Calu3 (cell line): ENCODE measurements at places on chromosomes 7 and 10.

DNA sequence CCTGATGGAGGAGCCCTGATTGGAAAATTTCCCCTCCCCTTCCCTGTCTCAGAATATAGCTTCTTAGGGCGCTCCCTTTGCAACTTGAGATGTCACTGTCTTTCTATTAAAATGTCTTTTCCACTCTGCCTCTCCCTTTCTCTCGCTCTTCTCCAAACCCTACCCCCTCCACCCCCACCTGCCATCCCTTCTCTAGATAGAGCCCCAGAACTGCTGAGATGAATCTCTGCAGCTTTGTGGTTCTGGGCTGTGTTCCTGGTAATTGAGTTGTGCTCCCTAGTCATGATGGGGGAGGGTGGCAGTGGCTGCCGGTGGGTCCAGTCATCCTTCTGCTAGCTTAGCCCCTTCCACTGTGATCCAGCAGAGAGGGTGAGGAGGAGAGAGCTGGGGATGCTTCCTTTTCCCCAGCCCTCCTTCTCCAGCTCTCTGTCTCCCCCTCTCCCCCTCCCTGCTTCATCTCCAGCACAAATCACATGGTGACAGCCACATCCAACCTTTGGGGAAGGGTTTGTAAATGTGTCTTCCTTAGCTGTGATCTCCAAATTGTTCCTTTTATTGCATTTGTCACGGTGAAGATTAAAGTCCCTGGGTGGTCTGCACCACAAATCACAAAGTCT, 50.8 kb upstream of the BTRC start:
- DNase-seq = no peak

DNA sequence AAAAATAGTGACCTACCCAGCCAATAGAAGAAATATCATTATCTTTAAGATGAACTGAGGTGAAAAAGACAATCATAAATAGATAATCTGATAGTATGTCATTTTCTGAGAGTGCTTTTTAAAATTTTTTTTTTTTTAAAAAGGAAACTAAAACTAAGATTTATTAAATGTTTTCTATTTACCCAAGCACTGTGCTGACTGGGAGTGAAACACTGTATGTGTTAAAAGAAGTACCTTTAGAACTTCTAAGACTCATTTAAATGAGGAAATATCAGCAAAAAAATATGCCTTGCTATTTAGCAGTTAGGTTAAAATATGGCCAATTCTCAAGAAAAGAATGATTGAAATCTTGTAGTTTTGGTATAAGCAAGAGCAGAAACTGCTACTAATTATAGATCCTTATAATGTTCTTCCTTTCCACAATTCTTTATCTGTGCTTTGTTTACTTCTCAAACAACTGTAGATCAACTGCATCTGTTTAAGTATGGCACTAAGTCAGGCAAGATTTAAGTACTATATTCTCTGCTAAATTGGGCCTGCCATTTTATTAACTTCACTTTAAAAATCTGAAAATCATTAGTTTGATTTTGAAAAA, 39.5 kb upstream of the WNT2 start:
- no peak for DNase-seq

GRCh38 chr10:77228559-77228958, 409.0 kb downstream of the KCNMA1 start:
- no peak for DNase-seq

DNA sequence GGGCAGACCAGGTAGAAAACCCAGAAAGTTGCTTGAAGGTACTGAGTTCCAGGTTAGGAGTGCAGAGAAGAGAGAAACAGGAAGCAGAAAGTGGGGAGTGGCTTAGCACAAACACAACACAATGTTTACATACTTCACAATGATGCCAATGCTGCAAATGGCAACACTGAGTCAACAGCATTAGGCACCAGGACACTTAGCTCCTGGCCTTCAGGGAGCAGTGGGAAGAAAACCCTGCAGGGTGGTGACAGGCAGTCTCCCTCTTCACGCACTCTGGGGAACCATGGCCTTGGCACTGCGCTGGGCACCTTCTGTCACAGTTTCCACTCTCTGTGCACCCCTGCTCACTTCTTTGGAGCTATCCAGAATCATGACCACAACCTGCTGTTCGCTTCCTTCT, 7.3 kb downstream of the ICA1 start:
- DNase-seq = no peak

GRCh38 chr10:54057357-54057756, 743.7 kb downstream of the PCDH15 start:
- DNase-seq = no peak

- peak; percentile 88 for DNase-seq
Measured at GRCh38 chr7:27640884-27641574, 21.7 kb downstream of the HIBADH start.

DNA sequence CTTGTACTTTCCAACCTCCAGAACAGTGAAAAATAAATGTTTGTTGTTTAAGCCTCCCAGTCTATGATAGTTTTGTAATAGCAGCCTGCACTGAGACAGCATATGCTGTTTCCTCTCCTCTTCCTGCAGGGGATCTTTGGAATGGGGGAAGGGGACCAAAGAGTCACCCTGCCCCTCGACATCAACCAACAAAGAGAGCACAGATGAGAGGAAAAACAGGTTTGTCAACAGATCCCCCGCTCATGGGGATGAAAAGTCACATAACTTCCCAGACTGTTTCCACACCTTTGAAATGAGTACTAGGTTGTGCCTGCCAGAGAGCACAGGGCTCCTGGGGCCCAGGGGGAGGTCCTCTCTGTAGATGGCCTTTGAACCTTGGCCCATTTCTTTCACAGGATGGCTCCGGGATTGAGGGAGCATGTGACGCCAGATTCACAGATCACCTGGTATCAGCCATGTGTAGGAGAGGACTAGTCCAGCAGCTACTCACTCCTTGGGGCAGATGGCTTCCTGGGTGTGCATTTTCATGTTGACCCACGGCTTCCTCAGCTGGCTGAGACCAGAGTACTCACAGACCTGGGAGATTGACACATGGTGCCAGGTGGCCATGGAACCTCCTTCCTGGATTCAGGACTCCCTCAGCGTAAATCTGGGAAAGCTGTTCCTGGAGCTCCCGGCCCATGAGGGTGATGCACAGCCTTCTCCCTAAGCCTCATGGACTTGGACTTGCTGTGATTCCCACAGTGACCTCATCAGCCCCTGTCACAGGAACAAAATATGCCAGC, 125.6 kb downstream of the CXCL12 start:
- no peak for DNase-seq

DNA sequence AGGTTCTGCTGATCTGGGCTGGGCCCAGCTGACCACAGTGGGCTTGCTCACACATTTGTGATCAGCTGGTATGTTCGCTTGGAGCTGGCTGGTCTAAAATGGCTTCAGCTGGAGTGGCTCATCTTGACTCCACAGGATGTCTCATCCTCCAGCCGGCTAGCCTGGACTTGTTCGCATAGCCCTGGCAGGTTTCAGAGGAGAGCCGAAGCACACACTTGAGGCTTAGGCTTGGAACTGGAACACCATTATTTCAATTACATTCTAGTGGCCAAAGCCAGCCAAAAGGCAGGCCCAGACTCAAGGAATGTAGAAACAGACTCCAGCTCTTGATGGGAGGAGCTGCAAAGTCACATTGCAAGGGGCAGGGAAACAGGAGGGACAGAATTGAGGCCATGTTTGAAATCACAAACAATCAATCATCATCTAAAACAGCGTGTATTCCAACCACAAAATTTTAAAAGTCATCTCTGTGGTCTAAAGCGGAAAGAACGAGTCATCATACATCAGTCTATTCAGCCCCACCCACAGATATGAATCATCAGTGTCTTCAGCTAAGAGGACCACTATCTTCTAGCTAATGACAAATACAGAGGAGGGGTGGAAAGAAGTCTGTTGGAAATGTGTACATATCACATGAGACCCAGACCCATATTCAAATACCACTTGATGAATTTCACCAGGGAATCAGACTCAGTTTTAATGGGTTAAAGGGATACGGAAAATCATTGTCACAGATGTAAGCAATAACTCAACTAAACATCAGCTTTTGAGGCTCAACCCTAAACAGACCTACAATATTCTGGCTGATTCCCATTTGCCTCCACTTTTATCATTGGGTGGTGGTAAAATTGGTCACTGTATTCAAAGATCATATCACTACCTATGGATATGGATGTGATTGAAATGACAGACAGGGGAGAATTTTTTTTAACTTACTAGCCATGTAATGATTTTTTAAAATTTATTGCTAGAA, 139.0 kb upstream of the MKLN1 start:
- DNase-seq = no peak

- no peak for DNase-seq
Measured at GRCh38 chr7:136964347-136964746, 95.9 kb downstream of the CHRM2 start.

GRCh38 chr10:111556666-111557065, 479.8 kb downstream of the ADRA2A start:
- no peak for DNase-seq
